ENCODE measurements at places on chromosomes 1 and 21.

- no peak for DNase-seq
Observed at GRCh38 chr1:37255868-37256267, 218.5 kb upstream of the ZC3H12A start.

DNA sequence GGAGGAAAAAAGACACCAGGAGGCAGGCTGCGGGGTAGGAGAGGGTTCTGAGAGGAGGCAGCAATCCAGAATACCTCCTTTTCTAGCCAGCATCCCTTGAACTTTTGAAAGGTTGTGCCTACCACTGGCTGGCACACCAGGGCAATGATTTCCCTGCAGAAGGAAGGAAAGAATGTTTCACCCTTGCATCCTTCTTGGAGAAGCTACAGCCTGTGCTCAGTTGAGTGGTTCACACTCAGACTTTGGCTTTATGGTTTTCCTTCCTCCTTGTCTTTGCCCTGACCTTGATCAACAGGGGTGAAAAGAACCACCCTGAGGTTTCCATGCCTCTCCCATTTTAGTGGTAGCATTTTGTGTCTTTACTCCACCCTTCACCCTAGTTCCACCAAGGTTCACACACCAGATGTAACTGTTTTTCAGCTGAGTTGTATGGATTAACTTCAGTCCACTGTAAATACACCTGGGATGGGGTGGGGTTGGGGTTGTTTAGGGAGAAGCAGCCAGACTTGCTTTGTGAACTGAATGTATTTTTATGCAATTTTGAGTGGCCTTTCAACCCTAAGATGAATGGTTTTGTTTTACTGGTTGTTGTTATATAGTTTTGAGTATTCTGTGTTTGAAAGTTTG is 122.3 kb downstream of the SYT2 start:
- DNase-seq = no peak

GRCh38 chr1:92708368-92708950 is 76.4 kb downstream of the EVI5 start:
- no peak for DNase-seq

DNA sequence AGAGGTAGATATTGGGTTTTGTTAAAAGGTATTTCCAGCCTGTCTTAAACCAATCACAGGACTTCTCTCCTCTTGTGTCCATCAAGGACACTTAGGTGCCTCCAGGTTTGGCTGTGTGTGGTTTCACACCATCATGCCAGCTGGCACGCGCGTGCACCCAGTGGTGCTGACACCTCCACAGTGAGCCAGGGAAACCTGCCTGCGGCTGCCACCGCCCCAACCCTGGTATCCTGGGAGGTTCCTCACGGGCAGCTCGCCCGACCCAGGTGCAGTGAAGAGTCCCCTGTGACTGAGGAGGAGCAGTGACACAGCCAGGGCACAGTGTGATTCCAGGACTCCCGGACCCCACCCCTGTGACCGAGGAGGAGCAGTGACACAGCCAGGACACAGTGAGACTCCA is 13.2 kb upstream of the COL6A2 start:
- no peak for DNase-seq

GRCh38 chr1:112508278-112509004 is at the start of gene WNT2B:
WNT2B (plus strand) TSS chr1:112508965; CDS start chr1:112509263, 298 bp downstream.
- peak; percentile 42 for DNase-seq

DNA sequence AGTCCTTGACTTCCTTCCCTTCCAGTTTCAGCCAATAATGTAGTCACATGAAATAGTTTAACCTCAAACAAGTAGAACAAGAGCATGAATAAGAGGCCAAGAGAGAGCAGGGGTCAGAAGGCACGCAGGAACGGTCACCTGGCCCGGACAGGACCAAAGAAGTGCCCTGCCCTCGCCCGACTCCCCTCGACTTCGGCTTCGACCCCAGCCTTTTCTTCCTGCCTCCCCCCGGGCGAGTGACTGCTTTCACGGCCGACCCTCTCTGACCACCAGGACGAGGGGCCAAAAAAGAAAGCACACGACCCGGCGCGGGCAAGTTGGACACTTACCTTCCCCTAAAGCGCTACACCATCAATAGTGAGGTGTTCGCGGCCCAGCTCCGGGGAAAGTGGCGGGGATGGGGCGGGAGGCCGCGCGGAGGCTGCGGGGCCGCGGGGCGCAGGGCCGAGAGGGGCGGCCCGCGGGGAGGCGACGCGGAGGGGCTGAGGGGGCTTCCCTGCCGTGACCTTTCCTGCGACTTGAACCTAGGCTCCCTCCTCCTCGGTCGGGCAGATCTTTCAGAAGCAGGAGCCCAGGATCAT is 519 bp downstream of the RERE start:
- DNase-seq = no peak

DNA sequence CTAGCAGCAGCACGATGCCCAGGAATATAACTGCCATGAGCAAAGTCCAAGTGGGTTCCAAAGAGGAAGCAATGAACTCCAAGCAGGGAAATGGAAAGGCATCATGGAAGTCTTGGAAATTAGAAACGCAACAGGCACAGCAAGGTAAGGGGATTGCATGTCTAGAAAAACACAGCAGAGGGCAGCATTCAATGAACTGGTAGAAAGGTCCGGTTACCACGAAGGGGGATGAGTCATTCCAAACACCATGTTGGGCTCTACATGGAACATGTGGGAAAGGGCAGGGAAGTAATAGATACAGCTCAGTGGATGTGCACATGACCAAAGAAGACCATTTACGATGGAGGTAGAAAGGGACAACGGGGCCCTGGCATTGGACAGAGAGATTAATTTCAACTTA is 36.4 kb downstream of the RXRG start:
- no peak for DNase-seq

- no peak for DNase-seq
Observed at GRCh38 chr1:3425486-3426215, 28.8 kb upstream of the ARHGEF16 start.

- DNase-seq = no peak
Observed at GRCh38 chr1:10835822-10836421, 39.5 kb upstream of the CASZ1 start.

GRCh38 chr1:54012863-54013262 is 5.1 kb downstream of the LDLRAD1 start:
- no peak for DNase-seq

DNA sequence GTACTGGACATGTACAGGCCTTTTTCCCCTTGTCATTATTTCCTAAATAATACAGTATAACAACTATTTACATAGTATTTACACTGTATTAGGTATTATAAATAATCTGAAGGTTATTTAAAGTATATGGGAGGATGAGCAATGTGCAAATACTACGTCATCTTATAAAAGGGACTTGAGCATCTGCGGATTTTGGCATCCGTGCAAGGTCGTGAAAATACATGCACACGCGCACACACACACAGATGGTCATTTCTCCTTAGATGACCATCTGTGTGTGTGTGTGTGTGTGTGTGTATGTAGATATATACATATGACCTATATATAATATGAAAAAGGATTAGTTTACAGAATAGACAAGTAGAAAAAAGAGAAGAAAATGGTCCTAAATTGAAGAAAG is 15.4 kb downstream of the ALG14 start:
- no peak for DNase-seq

DNA sequence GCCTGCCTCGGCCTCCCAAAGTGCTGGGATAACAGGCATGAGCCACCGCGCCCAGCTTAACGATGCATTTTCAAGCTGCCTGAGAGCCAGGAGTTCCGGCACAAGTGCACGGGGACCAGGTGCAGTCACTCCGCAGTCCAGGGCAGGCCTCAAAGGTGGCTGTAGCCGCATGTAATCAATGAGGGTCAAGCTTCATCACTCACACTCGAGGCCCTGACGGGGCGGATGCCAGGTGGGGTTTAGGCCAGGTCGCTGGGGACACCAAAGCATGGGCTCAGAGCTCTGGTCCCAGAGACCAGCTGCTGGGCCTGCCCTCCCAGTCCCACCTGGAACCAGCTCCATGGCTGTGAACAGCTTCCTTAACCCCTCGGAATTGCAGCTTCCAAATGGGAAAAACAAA is 26.1 kb upstream of the GPR153 start:
- DNase-seq = no peak

DNA sequence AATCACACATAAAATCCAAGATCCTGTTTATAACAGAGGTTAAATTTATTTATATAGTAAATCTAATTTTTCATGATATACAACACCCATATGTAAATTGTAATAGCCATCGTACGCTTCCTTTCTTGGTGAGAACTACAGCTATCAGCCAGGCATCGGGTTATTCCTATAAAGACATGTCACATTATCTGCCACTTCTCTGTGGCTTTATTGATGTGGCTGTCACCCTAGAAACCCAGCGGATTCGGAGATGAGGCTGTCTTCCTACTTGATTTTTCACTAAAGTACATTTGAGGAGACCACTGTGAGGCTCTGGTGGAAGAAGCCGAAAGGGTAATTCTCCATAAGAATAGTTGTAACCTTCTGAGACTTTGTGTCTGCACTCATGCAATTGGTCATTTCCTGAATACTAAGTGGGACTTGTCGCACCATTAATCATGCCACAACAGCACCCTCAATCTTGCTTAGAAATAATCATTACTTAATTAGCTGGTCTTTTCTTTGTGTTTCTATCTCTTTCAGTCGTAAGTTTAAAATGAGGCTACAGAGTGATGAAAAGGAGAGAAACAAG is 106.0 kb downstream of the NTNG1 start:
- no peak for DNase-seq

- DNase-seq = no peak
Observed at GRCh38 chr1:185566995-185567394, 167.2 kb upstream of the HMCN1 start.

DNA sequence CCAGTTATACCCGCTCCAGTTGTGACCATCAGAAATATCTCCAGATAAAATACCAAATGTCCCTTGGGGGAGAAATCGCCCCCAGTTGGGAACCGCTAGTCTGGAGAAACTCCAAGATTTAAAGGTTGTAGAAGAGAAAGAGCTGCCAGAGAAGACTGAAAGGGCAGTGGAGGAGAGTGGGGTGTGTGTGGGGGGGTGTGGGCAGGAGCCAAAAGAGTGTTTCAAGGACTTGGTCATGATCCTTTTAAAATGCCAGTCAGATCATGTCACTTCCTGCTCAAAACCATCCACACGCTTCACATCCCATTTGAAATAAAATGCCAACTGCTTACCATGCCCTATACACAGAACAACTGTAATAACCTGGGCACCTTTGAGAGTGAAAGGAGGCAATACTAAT is 3.4 kb upstream of the HEYL start:
- no peak for DNase-seq
